ENCODE measurements at places on chromosomes 6 and 20. TPM values are rescaled to one million over a fixed set of nuclear protein-coding genes. Genes with fewer than 3 reads are reported as not detected.

- no peak overlapping the region for H3K27ac ChIP-seq
- H3K27me3 ChIP-seq: no peaks in the 10 kb centered on the region
- H3K4me1 ChIP-seq: no peaks in the 10 kb centered on the region
These were observed 96.2 kb upstream of the MAP7 start for GRCh38 chr6:136646377-136646776.

GRCh38 chr20:50203951-50204937, 13.6 kb downstream of the CEBPB start:
- no peak overlapping the region for H3K27ac ChIP-seq
- DNase-seq: no peak
- no peaks in the 10 kb centered on the region for H3K36me3 ChIP-seq
- no peak overlapping the region for H3K4me3 ChIP-seq
- H3K27me3 ChIP-seq: no peaks in the 10 kb centered on the region
- no peaks in the 10 kb centered on the region for H3K4me1 ChIP-seq

DNA sequence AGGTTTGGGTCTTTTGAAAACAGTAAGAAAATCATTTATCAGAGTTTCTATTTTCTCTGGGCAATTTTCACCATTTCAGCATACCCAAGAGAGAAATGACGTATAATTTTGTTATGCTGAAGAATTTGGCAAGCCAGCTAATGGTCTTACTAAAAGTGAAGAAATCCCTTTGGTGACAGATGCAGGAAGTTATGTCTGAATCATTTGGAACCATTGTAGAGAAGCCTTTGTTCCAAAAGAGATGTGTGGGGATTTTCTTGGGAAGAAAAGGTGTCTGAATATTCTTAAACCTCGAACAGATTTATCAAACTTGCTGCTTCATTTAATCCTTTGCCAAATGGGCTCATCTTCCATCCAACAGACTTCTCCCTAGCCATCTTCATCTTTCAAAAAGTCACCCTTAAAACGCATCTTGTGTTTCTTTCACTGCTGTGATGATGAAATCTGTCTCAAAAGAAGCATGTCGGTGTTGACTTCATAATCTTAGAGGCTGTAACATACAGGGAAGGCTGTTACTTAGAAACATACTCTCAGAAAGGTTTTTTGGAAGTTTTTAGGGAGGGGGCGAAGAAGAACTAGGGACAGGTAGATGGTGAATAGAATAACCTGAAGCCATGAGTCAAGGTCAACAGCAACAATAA, 39.5 kb downstream of the CITED2 start:
- no peak for DNase-seq
- H3K4me1 ChIP-seq: no peaks in the 10 kb centered on the region
- H3K27me3 ChIP-seq: no peaks in the 10 kb centered on the region

- peaks cover 3% of the 10 kb centered on the region for H3K4me1 ChIP-seq
- no peaks in the 10 kb centered on the region for H3K36me3 ChIP-seq
- H3K27ac ChIP-seq: no peak overlapping the region
- H3K4me3 ChIP-seq: peak overlapping the region; percentile 65
- DNase-seq: no peak
These were observed 632 bp downstream of the PRKN start for GRCh38 chr6:162726947-162727321.

DNA sequence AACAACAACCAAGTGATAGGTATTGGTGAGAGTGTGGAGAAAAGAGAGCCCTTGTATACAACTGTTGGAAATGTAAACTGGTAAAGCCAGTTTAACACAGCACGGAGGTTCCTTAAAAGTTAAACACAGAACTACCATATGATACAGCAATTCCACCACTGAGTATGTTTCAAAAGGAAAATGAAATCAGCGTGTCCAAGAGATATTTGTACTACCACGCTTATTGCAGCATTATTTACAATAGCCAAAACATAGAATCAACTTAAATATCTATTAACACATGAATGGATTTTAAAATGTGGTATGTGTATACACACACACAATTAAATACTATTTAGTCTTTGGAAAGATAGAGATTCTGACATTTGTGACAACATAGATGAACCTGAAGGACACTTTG, 1.1 kb downstream of the PTCHD4 start:
- no peaks in the 10 kb centered on the region for H3K27me3 ChIP-seq
- peak overlapping the region; percentile 73 for H3K4me3 ChIP-seq
- H3K27ac ChIP-seq: peak overlapping the region; percentile 67
- peaks cover 22% of the 10 kb centered on the region for H3K4me1 ChIP-seq
- DNase-seq: no peak
- no peaks in the 10 kb centered on the region for H3K36me3 ChIP-seq

DNA sequence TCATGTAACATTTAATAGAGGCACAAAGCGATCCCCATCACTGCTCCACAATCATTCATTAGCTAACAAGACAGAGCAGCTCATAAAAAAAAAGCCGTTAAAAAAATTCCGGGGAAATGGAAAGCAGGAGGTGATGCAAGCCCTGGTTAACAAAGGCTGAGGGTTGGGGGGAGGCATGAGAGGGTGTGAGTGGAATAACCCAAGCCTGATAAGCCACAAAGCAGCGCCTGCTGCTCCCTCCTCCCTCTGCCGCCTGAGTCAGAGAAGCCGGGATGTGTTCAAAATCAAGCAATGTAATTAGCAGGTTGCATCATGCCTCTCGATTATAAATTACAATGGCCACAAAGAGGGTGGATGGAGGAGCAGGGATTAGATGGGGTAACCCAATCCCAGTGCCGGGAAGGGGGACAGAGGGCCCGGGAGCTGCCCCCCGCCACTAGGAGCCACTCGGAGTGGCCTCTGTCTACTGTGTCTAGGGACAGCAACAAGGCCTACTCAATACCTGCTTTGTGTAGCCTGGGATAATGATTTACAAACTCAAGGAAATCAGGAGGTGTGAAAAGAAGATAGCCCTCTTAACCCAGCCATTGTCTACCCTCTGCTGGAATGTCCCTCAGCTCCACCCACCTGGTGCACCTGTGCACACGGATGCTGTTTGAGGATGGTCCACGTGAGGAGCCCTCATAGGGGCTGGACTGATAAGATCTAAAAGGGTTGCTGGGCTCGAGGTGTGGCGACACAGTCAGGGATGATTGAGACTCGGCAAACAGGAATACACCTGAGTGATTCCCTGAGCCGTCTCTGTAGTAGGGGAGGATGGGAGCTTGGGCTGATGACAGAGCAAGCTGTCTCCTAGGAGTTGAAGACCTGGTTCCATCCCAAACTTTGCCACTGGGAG, 156.9 kb downstream of the VEGFA start:
- peak overlapping the region; percentile 36 for H3K27ac ChIP-seq
- H3K4me3 ChIP-seq: no peak overlapping the region
- DNase-seq: peak; percentile 72
- H3K36me3 ChIP-seq: no peaks in the 10 kb centered on the region
- no peaks in the 10 kb centered on the region for H3K27me3 ChIP-seq
- H3K4me1 ChIP-seq: peaks cover 14% of the 10 kb centered on the region

DNA sequence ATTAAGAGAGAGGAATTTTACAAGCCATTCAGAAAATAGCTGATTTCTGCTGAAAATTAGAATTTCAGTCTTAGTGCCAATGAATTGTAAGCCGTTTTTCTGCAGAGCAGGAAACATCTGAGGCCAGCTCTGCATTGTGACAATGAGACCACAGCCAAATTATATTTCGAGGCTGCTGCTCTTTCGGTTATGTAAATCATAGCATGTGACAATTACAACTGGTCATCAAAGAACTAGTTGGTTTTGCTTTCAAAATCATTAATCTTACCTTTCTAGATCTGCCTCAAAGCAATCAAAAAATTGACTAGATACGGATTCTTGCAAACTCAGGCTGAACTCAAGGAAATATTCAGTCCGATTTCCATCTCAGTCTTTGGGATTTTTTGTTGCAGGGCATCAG, 33.4 kb upstream of the INSM1 start:
- H3K4me3 ChIP-seq: no peak overlapping the region
- no peak for DNase-seq
- H3K36me3 ChIP-seq: no peaks in the 10 kb centered on the region
- H3K27ac ChIP-seq: no peak overlapping the region
- H3K4me1 ChIP-seq: peaks cover 5% of the 10 kb centered on the region

- no peaks in the 10 kb centered on the region for H3K27me3 ChIP-seq
- H3K36me3 ChIP-seq: no peaks in the 10 kb centered on the region
- H3K4me3 ChIP-seq: no peak overlapping the region
- peaks cover 35% of the 10 kb centered on the region for H3K4me1 ChIP-seq
These were observed 38.3 kb downstream of the NINL start for GRCh38 chr20:25547063-25547462.

DNA sequence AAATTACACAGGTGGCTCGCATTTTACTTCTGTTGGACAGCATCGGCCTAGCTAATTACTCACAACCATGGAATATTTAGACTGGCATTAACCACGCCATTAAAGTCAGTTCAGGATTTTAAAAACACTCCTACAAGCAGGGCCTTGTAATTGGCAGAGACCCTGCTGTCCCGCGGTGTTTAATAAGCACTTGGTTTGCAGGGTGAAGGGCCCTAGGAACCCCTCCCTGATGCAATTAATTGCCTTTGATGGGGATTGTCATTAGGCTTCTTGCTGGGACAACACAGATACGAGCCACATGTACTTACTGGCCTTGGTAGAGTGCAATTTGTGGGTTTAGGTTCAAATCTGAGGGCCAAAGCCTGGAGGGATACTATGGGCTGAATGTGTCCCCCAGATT, 7.8 kb upstream of the VSTM2L start:
- no peak overlapping the region for H3K4me3 ChIP-seq
- DNase-seq: no peak
- H3K27me3 ChIP-seq: peaks cover 2% of the 10 kb centered on the region
- peaks cover 4% of the 10 kb centered on the region for H3K4me1 ChIP-seq
- no peaks in the 10 kb centered on the region for H3K36me3 ChIP-seq
- H3K27ac ChIP-seq: no peak overlapping the region

DNA sequence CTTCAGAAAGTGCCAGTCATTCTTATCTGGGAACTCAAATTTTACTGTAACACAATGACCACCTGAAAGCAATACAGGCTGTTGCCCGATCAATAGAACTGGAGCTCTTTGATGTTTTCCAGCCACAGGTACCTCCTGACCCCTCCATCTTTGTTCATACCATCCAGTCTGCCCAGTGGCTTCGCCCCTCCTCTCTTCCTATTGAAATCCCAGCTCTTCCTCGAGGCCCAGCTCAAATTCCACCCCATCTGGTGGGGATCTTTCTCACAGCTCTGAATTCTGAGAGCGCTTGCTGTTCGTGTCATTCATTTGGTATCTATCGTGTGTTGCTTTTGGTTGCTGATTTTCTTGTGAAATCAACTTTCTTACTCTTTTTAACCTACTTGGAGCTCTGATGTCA, 87.9 kb upstream of the CNKSR3 start:
- H3K27ac ChIP-seq: no peak overlapping the region
- H3K4me1 ChIP-seq: peaks cover 33% of the 10 kb centered on the region
- H3K4me3 ChIP-seq: no peak overlapping the region
- H3K27me3 ChIP-seq: no peaks in the 10 kb centered on the region
- no peaks in the 10 kb centered on the region for H3K36me3 ChIP-seq

DNA sequence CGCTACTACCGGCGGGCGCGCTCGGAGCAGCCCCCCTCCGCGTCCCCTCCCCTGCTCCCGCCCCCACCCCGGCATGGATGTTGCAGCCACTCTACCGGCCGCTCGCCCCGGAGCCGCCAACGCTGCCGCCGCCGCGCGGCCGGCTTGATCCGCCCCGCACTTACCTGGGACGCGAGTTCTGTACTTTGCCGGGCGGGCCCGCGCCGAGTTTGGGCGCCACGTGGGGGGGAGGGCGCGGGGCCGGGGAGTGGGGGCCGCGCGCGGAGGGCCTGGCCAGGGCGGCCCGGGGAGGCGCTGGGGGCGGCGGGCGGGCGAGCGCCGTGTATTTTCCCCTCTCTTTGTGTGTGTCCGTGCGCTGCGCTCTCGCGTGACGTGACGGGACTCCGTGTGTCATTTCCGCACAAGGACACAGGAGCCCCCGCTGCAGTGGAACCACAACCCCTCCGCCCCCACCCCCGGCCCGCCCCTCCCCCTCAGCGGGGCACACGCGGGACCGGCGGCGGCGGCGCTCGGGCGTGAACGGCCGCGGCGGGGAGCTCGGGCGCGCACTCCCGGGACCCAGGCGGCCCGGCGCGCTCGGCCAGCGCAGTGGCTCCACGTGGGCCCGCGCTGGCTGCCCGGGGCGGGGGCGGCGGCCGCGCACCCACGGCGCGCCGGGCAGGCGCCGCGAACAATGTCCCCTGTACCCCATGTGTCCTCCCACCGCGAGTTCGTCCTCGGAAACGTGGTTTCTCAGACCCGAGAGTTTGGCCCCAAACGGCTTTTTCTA, at the start of gene BEND3:
TSS of gene BEND3 (minus strand) at position 590 of the 769 bp plus-strand sequence. CDS start 16,230 bp downstream, outside the sequence.
- peak within 1 kb of the TSS; percentile 87 for H3K4me3 ChIP-seq
- peaks cover 16% of the 10 kb centered on the region for H3K4me1 ChIP-seq
- peak within 1 kb of the TSS; percentile 98 for H3K27ac ChIP-seq
- no peaks in the 10 kb centered on the region for H3K27me3 ChIP-seq

The C2 gene
- total RNA-seq: 1.1 TPM

The SLC32A1 gene
- 0.04 TPM for total RNA-seq

The BPIFB4 gene
- total RNA-seq: not detected

The KCNQ5 gene
- total RNA-seq: 0.09 TPM

The MLN gene
- total RNA-seq: not detected

The LINC00237 gene
- total RNA-seq: not detected

The PBOV1 gene
- total RNA-seq: not detected
